ENCODE measurements at places on chromosomes 5 and 9. TPM values are rescaled to one million over a fixed set of nuclear protein-coding genes. Genes with fewer than 3 reads are reported as not detected.

DNA sequence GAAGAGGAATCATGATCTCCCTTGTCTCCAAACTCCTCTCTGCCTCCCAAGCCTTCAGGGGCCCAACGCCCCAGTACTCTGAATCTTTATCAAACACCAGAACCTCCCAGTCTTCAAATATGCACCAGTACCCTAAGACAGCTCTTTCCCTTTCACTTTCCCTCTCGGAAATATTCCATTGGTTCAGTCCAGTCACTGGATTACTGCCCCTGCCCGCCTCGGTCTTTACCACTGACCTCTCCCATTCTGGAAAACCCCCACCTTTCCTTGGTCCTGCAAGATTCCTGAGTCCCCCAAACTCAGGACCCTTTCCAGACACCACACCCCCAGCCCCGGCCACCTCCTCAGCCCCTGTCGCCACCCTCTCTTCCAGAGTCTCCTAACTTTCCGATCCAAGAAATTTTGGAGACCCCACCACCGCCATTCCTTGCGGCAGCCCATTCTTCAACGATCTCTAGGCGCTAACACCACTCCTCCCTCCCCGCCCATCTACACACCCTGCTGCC is 674 bp downstream of the C5orf15 start:
- peak overlapping the region; percentile 95 for H3K4me3 ChIP-seq
- H3K4me1 ChIP-seq = peaks cover 35% of the 10 kb centered on the region
- H3K27me3 ChIP-seq = no peaks in the 10 kb centered on the region
- peak overlapping the region; percentile 94 for H3K27ac ChIP-seq
- peaks cover 7% of the 10 kb centered on the region for H3K36me3 ChIP-seq

- H3K27me3 ChIP-seq = no peaks in the 10 kb centered on the region
- no peak for DNase-seq
- no peak overlapping the region for H3K4me3 ChIP-seq
- no peaks in the 10 kb centered on the region for H3K36me3 ChIP-seq
- H3K4me1 ChIP-seq = no peaks in the 10 kb centered on the region
These were observed 3.2 kb downstream of the MROH2B start for GRCh38 chr5:41067714-41068568.

GRCh38 chr5:2610986-2611385 is 140.5 kb downstream of the IRX2 start:
- no peak overlapping the region for H3K4me3 ChIP-seq
- DNase-seq = no peak
- no peaks in the 10 kb centered on the region for H3K36me3 ChIP-seq
- H3K4me1 ChIP-seq = no peaks in the 10 kb centered on the region

GRCh38 chr9:95366731-95367325 is 49.3 kb upstream of the FANCC start:
- no peak overlapping the region for H3K4me3 ChIP-seq
- no peaks in the 10 kb centered on the region for H3K36me3 ChIP-seq
- DNase-seq = no peak
- H3K27me3 ChIP-seq = no peaks in the 10 kb centered on the region
- H3K4me1 ChIP-seq = peaks cover 29% of the 10 kb centered on the region

DNA sequence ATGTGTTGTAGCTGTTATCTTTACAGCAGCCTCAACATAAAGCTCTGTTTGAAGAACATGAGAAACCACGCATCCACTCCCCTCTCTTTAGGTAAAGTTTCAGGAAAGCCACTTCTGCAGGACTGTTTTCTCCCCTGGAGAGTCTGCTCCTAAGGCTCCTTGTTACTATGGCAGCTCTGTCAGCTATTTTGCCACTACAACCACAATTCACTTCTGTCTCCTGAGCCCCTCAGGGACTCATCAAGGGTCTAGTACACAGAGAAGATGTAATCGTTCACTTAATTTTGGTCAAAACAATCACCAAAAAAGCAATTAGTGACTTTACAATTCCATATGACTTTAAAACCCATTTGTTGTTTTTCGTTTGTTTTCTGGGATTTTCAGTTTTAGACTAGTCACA is 157.7 kb downstream of the FBN2 start:
- no peak overlapping the region for H3K4me3 ChIP-seq
- H3K27ac ChIP-seq = no peak overlapping the region
- no peak for DNase-seq
- no peaks in the 10 kb centered on the region for H3K27me3 ChIP-seq

DNA sequence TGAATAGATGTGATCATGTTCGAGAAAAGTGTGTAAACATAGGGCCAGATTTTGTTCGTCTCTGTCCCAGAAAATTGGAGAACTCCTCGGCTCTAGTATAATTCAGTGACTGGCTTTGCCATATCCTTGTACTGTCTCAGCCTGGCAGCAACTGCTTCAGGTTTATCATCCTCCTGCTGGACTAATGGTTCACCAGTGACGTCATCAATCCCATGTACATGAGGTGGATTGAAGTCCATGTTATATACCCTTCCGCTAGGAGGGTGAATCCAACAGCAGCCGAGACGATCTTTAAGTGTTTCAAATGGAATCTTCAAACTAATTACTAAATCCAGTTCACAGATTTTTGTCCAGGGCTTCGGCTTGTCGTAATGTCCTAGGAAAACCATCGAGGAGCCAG is 17.1 kb upstream of the PLPP1 start:
- no peaks in the 10 kb centered on the region for H3K4me1 ChIP-seq
- DNase-seq = no peak
- H3K27me3 ChIP-seq = no peaks in the 10 kb centered on the region
- no peaks in the 10 kb centered on the region for H3K36me3 ChIP-seq

DNA sequence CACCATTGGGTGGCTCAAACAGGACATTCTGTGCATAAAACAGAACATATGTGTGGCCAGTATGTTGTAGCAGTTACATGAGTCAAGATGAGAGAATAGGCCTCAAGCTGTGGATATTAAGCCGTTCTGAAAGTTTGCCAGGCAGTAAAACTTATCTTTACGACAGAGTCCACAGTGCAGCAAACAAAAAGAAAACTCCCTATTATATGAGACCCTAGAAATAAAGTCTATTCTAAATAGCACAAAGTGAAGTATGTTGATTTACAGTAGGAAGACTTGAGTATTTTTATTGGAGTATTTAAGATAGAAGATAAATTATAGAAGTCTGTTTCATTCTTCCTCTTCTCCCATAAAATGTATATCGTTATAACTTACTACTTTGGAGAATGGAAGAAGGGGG is 271.5 kb downstream of the ADGRV1 start:
- no peak for DNase-seq
- H3K27ac ChIP-seq = no peak overlapping the region
- H3K27me3 ChIP-seq = no peaks in the 10 kb centered on the region
- H3K36me3 ChIP-seq = no peaks in the 10 kb centered on the region
- H3K4me1 ChIP-seq = no peaks in the 10 kb centered on the region

DNA sequence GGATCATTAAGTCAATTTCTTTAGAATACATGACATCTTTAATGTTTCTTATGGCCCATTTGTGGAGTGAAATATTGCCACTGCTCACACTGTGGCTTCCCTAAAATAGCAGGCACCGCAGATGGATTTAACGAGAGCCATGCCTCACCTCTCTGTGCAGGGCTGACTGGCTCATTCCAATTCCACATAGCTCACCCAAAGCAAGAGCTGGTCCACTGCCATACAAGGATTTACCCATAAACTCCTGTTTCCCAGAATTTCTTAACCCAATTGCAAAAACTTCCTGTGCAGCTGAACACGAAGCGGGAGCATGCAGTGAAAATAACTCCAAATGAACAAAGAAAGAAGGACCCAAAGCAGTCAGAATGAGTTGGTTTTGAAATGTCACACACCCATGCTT is 159.5 kb downstream of the BAAT start:
- no peak for DNase-seq
- H3K27me3 ChIP-seq = no peaks in the 10 kb centered on the region
- no peak overlapping the region for H3K4me3 ChIP-seq
- no peaks in the 10 kb centered on the region for H3K36me3 ChIP-seq
- H3K27ac ChIP-seq = no peak overlapping the region

- peaks cover 61% of the 10 kb centered on the region for H3K4me1 ChIP-seq
- no peak overlapping the region for H3K4me3 ChIP-seq
- DNase-seq = no peak
- no peaks in the 10 kb centered on the region for H3K36me3 ChIP-seq
These were observed 19.0 kb downstream of the OLFML2A start for GRCh38 chr9:124795881-124796431.

DNA sequence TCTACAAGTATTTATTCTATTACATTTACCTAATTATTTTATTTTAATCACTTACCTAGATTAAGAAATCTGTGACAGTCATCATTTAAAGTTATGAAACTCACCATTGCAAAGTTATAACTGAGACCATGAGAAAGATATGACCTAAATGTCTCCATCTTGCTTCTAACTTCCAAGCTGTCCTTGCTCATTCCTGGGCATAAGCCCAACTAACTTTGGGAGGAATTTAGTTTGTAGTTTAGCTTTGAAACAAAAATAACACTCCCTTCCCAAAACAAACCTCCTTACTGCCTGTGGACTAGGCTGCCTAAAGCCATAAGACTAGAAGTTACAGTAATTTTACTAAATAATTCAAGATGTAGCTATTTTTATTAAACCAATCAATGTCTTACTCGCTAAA is 195.6 kb upstream of the RAI14 start:
- no peak for DNase-seq
- no peaks in the 10 kb centered on the region for H3K27me3 ChIP-seq
- no peaks in the 10 kb centered on the region for H3K4me1 ChIP-seq

Gene TRIM36
- 2.9 TPM for total RNA-seq

Gene CD180
- 0.65 TPM for total RNA-seq

Gene AFAP1L1
- 10.0 TPM for total RNA-seq

Gene ANKRD34B
- under 0.01 TPM for total RNA-seq

Gene SLC45A2
- 0.26 TPM for total RNA-seq

Gene TRIM52
- total RNA-seq = 21.9 TPM

Gene OMD
- 18.9 TPM for total RNA-seq

Gene NTRK2
- 6.3 TPM for total RNA-seq

Data from esophagus muscularis mucosa (tissue), 4 donors.